NCI-H226 (cell line): ENCODE measurements at places on chromosomes 2 and 18.

GRCh38 chr18:13217466-13217961, 1.0 kb upstream of the LDLRAD4 start:
- DNase-seq, result no peak

DNA sequence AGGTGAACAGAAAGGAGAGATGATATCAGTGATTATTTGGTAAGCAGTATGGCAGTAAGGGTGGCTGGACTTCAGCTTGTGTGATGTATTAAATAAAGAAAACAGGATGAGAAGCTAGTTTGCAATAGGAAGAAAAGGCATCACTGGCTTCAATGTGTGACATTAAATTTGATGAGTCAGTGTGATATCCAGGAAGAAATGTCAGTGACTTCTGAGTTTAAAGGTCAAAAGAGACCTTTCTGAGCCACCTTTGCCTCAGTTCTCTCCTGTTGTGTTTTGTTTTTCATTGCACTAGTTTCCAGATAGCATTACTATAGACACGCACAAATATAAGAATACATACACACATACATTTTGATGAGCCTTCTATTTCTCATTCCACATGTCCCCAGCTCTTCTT, 105.6 kb downstream of the PIGN start:
- DNase-seq, result no peak

GRCh38 chr2:57894381-57894780, 152.2 kb upstream of the VRK2 start:
- no peak for DNase-seq

- DNase-seq, result no peak
Measured at GRCh38 chr2:38496927-38497669, 105.6 kb downstream of the HNRNPLL start.

- DNase-seq, result no peak
Measured at GRCh38 chr2:122391726-122392125, 636.3 kb downstream of the TSN start.

- no peak for DNase-seq
Measured at GRCh38 chr18:6280211-6280743, 134.4 kb downstream of the L3MBTL4 start.

GRCh38 chr2:95760806-95761525, 169.2 kb downstream of the TRIM43 start:
- peak; percentile 86 for DNase-seq

GRCh38 chr2:218125626-218126080, at the start of gene CXCR2:
CXCR2 (plus strand) TSS chr2:218126028; CDS start chr2:218134802, 8,774 bp downstream.
- DNase-seq, result no peak
